Neural crest cell (in vitro differentiated cells): ENCODE measurements at places on chromosomes 12 and 14. TPM values are rescaled to one million over a fixed set of nuclear protein-coding genes. Genes with fewer than 3 reads are reported as not detected.

DNA sequence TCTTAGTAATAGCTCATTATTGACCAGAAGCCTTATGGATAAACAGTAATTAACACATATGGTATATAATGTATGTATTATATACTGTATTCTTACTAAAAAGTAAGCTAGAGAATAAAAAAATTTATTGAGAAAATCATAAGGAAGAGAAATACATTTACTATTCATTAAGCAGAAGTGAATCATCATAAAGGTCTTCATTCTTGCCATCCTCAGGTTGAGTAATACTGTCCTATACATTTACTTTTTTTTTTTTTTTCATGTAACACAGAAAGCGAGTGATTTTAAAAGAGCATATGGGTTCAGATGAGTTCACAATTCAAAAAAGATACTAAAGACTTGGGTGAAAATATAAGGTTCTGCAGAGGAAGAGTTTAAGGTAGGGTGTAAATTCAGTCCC, 152.5 kb downstream of the TGFB3 start:
- no peak overlapping the region for H3K4me3 ChIP-seq
- H3K4me1 ChIP-seq = peaks cover 15% of the 10 kb centered on the region
- DNase-seq = no peak

DNA sequence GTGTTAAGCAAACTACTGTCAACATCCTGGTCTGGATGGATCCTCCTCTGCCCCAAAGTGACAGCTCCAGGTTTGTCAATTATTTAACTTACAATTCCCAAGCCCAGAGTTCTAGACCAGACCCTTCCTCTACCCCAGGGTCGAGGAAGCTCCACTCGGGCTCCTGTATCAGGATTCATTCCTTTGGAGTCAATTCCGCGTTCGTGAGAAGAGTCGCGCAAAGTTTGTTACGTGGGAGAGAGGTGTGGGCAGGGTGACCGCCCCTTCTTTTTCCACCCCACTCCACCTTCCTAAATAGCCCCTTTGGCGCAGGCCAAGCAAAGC, 479 bp downstream of the SEL1L start:
- no peak for DNase-seq
- peak overlapping the region; percentile 96 for H3K4me3 ChIP-seq
- peak overlapping the region; percentile 73 for H3K27ac ChIP-seq
- no peaks in the 10 kb centered on the region for H3K27me3 ChIP-seq
- H3K4me1 ChIP-seq = peaks cover 28% of the 10 kb centered on the region

DNA sequence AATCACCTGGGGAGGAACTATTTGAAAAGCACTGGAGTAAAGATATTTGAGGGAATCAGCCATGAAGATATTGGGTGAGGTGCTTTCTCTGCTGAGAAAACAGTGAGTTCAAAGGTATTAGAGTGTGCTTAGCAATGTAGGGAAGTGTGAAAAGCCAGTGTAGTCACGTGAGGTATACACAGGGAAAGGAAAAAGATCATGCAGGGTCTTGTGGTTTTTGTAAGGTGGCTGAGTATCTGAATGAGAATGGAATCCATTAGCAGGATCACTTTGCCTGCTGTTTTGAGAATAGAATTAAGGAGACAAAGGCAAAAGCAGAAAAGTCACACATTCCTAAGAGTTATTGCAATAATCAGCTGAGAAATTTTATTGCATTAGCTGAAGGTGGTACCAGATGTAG, 193.0 kb downstream of the PIK3C2G start:
- no peak for DNase-seq
- no peaks in the 10 kb centered on the region for H3K36me3 ChIP-seq
- H3K27ac ChIP-seq = no peak overlapping the region
- no peak overlapping the region for H3K4me3 ChIP-seq
- peaks cover 7% of the 10 kb centered on the region for H3K4me1 ChIP-seq

DNA sequence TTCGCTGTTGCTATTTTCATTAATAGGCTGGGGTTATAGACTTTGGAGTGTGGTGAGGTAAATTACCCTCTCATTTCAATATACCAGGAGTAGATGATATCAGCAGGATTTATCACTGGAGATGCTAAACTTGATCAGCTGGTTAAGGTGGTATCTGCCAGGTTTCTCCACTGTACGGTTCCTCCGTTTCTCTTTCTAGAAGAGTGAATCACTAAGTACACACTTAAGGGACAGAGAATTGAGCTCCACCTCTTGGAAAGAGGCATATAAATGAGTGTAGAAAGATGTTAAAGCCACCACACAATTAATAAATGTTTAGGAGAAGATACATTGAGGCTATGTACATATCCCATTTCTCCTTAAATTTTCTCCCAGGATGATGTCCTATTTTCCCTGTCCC, 277.4 kb upstream of the GRIP1 start:
- H3K36me3 ChIP-seq = no peaks in the 10 kb centered on the region
- no peak for DNase-seq
- H3K27me3 ChIP-seq = no peaks in the 10 kb centered on the region

GRCh38 chr12:51744235-51744634, 104.3 kb downstream of the FIGNL2 start:
- DNase-seq = no peak
- peaks cover 15% of the 10 kb centered on the region for H3K36me3 ChIP-seq
- no peak overlapping the region for H3K4me3 ChIP-seq
- H3K27me3 ChIP-seq = no peaks in the 10 kb centered on the region

Gene AMDHD1
- 0.18 and 0.30 TPM in 2 replicates for total RNA-seq

Gene MFAP5
- total RNA-seq = not detected in 2 replicates

Gene ZNF705A
- total RNA-seq = not detected in 2 replicates
